ENCODE measurements at places on chromosomes 7 and 10. TPM values are rescaled to one million over a fixed set of nuclear protein-coding genes. Genes with fewer than 3 reads are reported as not detected.

The TMEM225B gene
- total RNA-seq = 2.3 TPM

The WDFY4 gene
- 0.06 TPM for total RNA-seq

The SFTPD gene
- not detected for total RNA-seq

The ACBD7 gene
- 1.5 TPM for total RNA-seq

The ADCYAP1R1 gene
- total RNA-seq = not detected

The TMEM213 gene
- total RNA-seq = not detected

The TET1 gene
- total RNA-seq = 2.2 TPM

The SPDYE8 gene
- not detected for total RNA-seq

Measured in activated CD8-positive, alpha-beta memory T cell treated with anti-CD3 and anti-CD28 coated beads, Interleukin-2, amount 10 ng/mL, durations not matched to agents 7 days and 5 days (primary cell).